Central memory CD4-positive, alpha-beta T cell (primary cell): ENCODE measurements at places on chromosomes 3 and 15.
A peak's percentile ranks its signal among the peaks of the same experiment; 100 is the strongest.

DNA sequence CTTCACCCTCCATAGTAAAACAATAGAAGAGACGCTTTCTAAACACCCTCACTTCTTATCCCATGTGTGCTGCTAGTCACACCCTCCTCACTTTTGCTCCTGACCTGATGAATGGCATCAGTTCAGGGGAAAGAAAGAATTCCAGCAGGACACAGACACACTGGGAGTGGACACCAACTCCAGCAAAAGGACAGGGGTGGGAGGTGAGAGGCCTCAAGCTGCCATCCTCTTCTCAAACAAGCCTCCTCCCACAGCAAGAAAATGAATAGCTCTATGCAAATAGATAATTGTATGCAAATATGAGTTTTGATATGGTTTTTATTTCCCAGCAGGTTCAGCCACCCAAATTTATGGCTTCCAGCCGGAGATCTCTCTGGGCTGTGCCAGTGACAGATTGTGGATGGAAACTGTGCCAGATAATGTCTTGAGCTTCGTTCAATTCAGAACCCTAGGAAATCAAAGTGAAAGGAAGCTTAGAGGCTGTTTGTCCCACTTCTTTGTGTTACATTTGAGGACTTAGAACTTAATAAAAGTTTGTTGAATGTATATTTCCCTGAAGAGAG is 209.3 kb upstream of the PPP2R3A start:
- DNase-seq = no peak

GRCh38 chr3:98536456-98537017 is 4.8 kb downstream of the GPR15 start:
- DNase-seq = no peak

DNA sequence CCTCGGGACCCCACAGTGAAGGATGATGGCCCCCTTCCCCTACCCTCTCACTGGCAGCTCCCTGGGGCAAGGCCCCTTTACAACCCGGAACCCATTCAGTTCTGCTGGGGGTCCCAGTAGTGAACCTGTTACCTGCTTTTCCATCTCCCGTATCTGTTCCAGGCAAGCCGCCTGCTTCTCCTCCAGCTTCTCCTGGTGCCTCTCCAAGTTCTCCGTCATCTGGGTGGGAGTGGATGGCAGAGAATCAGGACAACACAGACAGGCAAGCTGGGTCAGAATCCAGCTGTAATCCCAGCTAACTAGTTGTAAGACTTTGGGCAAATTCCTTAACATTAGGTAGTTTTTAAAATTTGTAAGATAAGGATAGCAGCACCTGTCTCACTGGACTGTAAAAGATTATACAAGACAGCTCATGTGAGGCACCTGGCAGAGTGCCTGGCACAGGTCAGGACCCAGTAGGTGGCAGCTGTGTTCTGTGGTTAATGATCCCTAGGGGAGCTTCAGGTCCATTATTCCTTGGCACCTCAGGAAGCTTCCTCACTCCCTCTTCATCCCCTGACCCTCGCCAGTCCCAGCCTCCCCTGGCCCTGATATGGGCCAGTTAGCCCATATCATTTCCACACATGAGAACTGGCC is 6.4 kb upstream of the ANKRD63 start:
- no peak for DNase-seq

DNA sequence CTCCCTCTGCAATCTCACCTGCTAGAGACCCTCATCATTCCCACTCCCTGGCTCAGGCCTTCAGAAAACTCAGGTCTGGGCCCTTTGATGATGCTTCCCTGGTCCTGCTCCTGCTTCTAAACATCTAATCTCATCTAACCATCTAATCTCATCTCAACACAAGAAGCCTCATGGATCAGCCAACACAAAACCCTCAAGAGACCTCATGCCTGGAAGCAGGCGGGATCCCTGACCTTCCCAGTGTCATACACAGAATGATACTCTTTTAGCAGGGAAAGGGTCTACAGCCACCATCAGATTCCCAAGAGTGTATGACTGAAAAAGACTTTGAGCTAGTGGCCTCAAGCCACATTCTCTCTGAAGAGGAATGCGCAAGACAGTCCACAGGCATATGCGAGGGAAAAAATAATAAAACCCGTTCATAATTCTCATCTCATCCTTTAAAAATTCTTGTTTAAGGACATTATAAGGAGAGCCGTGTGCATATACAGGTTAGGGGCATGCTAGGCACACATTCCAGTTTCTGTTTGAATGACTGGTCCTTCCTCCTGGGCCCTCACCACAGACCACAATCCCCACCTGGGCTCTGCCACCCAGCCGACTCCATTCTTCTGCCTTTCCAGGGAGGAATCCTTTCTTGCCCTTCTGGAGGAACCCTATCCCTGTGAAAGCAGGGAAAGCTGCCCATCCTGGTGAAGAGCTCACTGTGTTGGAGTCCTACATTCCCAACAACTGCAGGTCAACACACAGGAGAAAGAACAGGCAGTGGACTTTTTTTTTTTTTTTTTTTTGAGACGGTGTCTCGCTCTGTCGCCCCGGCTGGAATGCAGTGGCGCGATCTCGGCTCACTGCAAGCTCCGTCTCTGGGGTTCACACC is 2.2 kb downstream of the ZXDC start:
- DNase-seq = no peak

GRCh38 chr15:44081026-44082013 is 113.8 kb downstream of the FRMD5 start:
- no peak for DNase-seq

DNA sequence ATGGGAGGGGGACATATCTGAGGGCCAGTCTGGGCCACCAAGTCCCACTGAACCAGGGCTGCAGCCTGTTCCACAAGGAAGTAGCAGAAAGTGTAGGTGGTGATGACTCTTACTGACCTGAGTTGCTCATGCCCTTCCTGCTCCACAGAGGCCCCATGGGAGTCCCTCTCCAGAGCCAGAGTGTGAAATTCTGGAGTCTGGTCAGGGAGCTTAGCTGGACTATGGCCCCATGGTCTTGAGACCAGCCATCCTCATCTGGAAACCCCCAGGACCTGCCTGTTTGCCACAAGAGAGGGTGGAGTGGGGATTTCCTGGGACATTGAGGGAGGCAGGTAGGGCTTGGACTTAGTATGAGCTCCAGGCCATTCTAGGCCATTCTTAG is 3.0 kb downstream of the SPINT1 start:
- DNase-seq = no peak

GRCh38 chr3:107855710-107856109 is 235.1 kb downstream of the CD47 start:
- DNase-seq = no peak

- no peak for DNase-seq
These were observed 161.5 kb downstream of the FEZF2 start for GRCh38 chr3:62211675-62212429.

GRCh38 chr3:16290827-16291196 is 25.8 kb downstream of the OXNAD1 start:
- peak; percentile 57 for DNase-seq

DNA sequence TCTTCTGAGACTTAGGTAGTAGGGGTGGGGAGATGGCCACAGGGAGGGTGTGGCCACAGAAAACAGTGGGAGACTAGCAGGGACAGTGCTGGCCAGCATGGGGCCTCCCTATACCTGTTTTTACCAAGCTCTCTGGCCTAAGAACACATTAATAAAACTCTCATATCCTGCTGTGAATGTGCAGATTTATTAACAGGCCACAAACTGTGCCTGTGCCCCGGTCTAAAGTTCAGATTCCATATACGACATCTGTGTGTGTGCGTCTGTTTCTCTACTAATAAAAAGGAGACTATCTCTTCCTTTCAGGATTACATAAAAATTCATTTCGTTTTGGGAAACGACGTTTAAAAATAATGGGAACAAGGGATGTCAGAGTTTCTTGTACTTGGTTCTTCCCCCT is 92.8 kb upstream of the ADAMTS17 start:
- no peak for DNase-seq

DNA sequence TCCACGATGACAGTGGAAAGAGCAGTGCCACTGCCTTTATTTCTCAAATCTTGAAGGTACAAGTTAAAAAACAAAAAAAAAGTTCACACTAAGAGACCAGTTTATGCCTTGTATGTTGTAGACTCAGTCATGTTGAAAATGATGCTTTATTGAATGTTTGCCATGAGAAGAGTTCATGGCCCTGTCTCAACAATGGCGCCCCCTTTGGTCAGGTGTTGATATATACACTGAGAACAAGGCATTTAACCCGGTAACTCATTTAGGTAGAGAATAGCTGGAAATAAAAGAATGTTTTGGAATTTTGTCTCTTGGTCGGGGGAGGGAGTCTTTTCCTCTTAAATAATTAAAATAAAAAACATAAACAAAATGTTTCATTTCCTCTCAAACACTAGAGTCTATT is 145.6 kb upstream of the SLC2A2 start:
- no peak for DNase-seq

- no peak for DNase-seq
These were observed 136.8 kb downstream of the PGPEP1L start for GRCh38 chr15:98870788-98871187.

DNA sequence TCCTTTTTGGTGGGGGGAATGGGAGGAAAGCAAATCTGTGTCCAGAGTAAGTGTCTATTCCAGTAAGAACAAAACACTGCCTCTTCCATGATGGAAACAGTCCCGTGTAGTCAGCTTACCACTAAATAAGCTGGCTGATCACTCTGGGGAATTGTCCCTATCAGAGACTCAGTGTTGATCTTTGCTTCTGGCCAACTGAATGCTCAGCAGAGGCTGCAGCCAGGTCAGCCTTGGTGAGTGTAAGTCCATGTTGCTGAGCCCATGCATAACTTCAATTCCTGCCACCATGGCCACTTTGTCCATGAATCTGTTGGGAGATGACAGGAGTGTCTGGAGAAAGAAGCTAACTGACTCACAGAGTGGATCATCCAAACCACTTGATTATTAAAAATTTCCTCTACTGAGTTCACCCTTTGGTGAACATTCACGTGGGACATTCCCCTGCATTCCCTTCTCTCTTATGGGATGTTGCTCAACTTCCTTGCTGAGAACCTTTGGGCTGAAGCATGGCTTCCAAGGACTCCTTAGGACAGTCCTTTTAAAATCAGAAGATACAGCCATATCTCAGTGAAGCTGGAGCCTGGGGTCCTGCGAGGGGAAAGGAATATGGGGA is 33.9 kb upstream of the XCR1 start:
- DNase-seq = no peak

GRCh38 chr15:90584841-90585240 is 55.1 kb downstream of the CRTC3 start:
- DNase-seq = no peak

- no peak for DNase-seq
These were observed 4.2 kb downstream of the AMOTL2 start for GRCh38 chr3:134369861-134370596.

GRCh38 chr15:78408355-78408640 is 29.7 kb upstream of the IREB2 start:
- DNase-seq = no peak

GRCh38 chr3:129984125-129984524 is 9.6 kb downstream of the TRH start:
- no peak for DNase-seq

- no peak for DNase-seq
These were observed 265.5 kb upstream of the TBC1D5 start for GRCh38 chr3:18007980-18008379.

GRCh38 chr3:98892263-98892662 is 9.2 kb downstream of the DCBLD2 start:
- DNase-seq = no peak

DNA sequence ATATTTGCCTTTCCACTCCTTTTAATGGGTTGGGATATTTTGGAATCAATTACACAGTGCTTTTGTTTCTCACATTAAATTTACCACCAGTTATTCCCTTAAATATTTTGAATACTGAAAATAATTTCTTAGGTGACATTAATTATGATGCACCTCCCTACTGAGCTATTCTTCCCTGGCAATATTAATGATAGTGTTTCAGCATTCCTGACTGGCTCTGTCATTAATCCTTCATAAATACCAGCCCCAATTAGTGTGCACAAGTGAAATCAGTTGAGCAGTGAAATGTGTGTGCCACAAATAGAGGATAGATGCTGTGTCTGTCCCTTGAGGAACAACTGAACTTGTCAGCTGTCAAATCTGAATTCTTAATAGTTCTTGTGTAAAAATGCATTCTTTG is 304.0 kb downstream of the CACNA2D3 start:
- no peak for DNase-seq

- peak; percentile 15 for DNase-seq
These were observed 3.2 kb downstream of the MAP2K1 start for GRCh38 chr15:66389859-66390381.
